ENCODE measurements at places on chromosomes 5 and 9. TPM values are rescaled to one million over a fixed set of nuclear protein-coding genes. Genes with fewer than 3 reads are reported as not detected.

Gene PCDHA9
- 42.6 TPM for total RNA-seq

Gene GGTA1
- 1.9 TPM for total RNA-seq

Gene WNT8A
- not detected for total RNA-seq

Gene LECT2
- total RNA-seq: not detected

Gene SH3PXD2B
- 22.8 TPM for total RNA-seq

Gene PCDHGB3
- 31.0 TPM for total RNA-seq

Gene DIPK1B
- total RNA-seq: 37.9 TPM

Gene PCDHB10
- total RNA-seq: 26.3 TPM

Gene TRIM36
- total RNA-seq: 120 TPM

Gene SLC34A3
- total RNA-seq: not detected

Gene SELENOP
- 24.4 TPM for total RNA-seq

Gene FBP2
- not detected for total RNA-seq

Gene C9orf153
- total RNA-seq: 1.3 TPM
